NCI-H2107 (cell line): ENCODE measurements at places on chromosomes 6 and 20.

- DNase-seq, result no peak
Measured at GRCh38 chr20:41782730-41783406, 164.7 kb upstream of the CHD6 start.

DNA sequence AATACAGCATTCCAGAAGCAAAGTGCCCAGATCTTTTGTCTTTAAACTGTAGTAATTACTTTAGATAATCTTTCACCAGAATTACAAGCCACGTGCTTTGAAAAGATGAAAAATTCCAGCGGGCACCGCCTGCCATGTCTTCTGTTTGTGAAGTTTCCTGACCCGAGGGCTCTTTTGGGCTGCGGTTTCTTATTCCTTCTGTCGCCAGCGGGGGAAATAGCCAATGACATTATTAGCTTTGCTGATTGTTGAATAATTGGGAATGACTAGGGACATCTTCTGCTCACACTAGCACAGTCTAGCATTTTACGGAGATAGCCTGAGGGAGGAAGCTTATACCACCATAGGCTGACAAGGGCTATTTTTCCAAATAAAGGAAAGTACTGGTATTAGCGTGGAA lies 124.7 kb downstream of the SAMD5 start:
- no peak for DNase-seq

DNA sequence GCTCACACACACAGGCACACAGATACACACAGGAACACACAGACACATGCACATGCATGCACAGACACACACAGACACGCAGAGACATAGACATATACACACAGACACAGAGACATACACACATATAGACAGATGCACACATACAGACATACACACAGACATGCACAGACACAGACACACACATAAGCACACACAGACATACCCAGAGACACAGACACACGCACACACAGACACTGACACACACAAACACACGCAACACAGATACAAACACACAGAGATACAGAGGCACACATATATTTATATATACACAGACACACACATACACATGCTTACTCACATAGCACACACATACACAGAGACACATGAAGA lies 158.4 kb downstream of the LY86 start:
- DNase-seq, result no peak

DNA sequence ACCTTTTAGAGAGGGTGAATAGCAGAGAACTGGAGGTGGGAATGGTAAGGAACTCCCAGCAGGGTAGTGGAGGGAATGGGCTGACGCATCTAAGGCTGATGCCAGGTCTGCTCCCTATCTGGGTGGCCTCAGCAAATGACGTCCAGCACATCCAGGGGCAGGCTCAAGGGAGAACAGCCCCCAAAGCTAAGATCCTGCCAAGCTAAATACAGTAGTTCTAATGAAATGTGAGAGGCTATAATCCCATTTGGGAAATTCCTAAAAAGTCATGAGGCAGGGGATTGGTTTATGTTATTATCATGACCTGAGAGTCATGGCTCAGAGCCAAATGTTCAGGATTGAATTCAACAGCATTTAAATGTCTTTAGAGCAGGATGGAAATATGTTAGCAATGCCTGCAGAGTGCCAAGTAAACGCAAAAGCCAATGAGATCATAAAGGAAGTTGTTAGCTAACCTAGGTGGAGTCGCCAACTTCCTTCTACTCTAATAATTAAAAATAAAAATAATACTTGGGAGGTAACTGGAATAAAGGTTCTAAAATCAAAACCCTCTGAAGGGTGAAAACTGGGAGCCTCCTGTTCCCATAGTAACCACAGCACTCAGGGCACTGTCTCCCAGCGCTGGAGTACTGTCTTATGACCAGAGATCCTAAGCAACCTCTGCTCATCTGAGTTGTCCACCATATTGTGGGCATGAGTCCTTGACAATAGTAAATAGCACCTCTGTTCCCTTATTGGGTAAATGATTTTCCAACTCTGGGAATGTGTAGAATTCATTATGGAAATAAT lies 34.8 kb downstream of the IYD start:
- no peak for DNase-seq

GRCh38 chr6:107354451-107354850 lies 104.9 kb downstream of the PDSS2 start:
- no peak for DNase-seq

- DNase-seq, result no peak
Measured at GRCh38 chr20:11182720-11183119, 508.9 kb upstream of the JAG1 start.

GRCh38 chr6:156395276-156395675 lies 381.9 kb upstream of the ARID1B start:
- DNase-seq, result no peak

DNA sequence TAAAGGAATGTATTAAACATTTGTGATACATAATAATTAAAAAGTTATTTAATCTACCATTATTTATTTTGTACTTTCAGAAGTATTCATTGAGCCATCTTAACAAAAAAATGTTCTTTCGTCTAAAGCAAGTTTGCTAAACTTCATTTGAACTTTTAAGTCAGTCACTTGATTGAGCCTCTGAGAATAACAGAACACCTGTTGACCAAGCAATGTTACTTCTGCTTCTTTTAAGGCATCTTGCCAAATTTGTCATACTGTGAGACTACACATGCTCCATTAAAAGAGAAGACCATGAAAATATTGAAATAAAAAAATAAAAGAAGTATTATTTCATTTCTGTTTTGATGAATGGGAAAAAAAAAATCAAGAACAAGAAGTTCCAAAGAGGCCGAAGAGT lies 141.8 kb upstream of the BMP5 start:
- no peak for DNase-seq

DNA sequence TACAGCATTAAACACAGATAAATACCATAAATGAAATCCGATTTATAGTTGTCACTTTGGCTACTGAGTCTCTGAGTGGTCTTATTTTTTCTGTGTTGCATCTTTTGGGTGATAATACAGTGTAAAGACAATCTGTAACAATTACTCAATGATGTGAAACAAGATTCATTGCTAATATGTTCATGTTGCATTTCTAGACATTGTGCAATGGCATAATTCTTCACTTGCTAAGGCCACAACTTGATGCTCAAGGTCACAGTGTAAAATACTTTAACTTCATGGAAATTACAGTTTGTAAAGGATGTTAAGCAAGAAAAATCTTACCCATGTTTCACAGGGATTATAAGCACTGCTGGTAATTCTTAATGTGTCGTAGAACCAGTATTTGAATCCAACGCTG lies 74.9 kb upstream of the SMLR1 start:
- no peak for DNase-seq

- no peak for DNase-seq
Measured at GRCh38 chr6:105179244-105180065, at the start of gene POPDC3. Gene POPDC3 (minus strand): TSS chr6:105180014. CDS start chr6:105161909, 18,105 bp downstream.

DNA sequence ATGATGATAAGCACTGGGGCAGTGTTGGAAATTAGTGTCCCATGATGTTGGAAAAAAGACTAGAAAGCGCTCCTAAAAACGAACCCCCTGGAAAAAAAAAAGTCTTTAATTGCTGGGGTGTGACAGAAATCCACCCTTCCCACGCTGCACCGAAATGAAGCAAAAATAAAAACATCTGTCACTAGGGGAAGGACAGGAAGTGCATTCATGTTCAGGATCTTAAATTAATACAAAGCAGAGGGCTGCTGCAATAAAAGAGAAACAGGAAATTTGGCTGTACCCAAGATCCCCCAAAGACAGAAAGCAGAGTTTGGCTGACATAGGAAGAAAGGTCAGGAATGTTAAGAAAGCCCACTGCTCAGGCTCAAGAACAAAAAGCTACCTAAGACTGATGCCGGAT lies 333.9 kb downstream of the TBC1D32 start:
- no peak for DNase-seq

DNA sequence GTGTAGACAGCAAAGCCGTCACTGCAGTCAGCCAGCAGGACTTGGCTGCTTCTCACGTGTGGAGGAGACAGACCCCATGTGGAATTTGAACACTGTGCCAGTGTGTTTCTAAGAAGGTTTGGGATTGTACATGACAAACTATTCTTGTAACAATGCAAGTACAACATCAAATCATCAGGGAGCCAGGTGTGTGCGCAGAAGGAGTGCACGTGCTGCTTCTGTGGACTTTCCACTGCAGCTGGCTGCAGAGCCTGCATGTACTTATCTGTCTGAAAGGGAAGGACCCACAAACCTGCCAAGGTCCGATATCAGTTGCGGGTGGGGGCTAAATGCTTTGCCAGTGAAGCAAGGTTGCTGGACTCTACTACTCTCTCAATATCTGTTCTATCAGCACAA lies 211.6 kb downstream of the WDR27 start:
- no peak for DNase-seq
